ENCODE measurements at places on chromosomes 2 and 18.

- no peak for DNase-seq
- no peaks in the 10 kb centered on the region for H3K27me3 ChIP-seq
- H3K36me3 ChIP-seq: no peaks in the 10 kb centered on the region
Measured at GRCh38 chr2:32417659-32418058, 60.8 kb downstream of the BIRC6 start.

DNA sequence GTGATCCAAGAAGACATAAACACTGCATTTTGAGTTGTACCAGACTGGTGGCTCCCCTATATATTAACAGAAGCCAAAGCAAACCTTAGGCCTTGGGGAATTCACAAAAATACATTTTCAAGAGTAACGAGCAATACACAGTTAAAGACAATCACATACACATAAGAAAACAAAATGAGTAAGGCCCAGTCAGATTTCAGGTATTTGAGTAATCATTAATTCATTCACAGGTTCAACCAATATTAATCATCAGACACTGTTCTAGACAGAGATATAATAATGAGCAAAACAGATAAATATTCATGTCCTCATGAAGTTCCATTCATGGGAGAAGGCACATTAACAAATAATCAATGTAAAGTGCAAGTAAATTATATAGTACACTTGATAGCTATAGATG, 9.6 kb downstream of the STPG4 start:
- no peak overlapping the region for H3K27ac ChIP-seq
- no peaks in the 10 kb centered on the region for H3K27me3 ChIP-seq
- DNase-seq: no peak
- no peaks in the 10 kb centered on the region for H3K4me1 ChIP-seq
- peaks cover 16% of the 10 kb centered on the region for H3K36me3 ChIP-seq
- no peak overlapping the region for H3K4me3 ChIP-seq

DNA sequence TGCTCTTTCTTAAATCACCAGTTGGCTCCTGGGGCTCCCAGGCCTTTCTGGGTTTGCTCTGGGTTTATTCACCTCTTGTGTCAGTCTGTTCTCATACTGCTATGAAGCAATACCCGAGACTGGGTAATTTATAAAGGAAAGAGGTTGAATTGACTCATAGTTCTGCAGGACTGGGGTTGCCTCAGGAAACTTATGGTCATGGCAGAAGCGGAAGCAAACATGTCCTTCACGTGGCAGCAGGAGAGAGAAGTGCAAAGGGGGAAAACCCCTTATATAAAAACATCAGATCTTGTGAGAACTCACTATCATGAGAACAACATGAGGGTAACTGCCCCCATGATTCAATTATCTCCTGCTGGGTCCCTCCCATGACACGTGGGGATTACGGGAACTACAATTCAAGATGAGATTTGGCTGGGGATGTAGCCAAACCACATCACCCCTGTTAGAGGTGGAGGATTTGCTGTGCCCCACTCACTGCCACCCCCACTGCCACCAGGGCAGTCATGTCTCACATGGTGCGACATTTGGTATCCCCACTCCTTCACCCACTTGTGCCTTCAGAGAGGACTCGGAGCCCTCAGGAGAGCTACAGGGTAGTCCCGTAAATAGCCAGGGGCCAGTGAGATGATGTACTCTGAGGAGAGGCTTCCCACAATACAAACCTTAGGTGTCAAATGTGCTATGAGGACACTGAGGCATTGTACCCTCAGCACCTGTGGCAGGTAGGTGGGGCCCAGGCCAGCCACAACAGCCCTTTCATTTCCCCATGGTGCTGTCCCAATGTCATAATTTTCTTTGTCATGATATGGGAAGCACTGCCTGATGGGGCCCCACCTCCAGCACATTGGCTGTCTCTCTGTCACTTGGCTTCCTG, 35.7 kb downstream of the CDC42EP3 start:
- H3K36me3 ChIP-seq: no peaks in the 10 kb centered on the region
- H3K4me3 ChIP-seq: no peak overlapping the region
- no peak for DNase-seq
- peaks cover 31% of the 10 kb centered on the region for H3K4me1 ChIP-seq
- H3K27ac ChIP-seq: no peak overlapping the region
- H3K27me3 ChIP-seq: no peaks in the 10 kb centered on the region

DNA sequence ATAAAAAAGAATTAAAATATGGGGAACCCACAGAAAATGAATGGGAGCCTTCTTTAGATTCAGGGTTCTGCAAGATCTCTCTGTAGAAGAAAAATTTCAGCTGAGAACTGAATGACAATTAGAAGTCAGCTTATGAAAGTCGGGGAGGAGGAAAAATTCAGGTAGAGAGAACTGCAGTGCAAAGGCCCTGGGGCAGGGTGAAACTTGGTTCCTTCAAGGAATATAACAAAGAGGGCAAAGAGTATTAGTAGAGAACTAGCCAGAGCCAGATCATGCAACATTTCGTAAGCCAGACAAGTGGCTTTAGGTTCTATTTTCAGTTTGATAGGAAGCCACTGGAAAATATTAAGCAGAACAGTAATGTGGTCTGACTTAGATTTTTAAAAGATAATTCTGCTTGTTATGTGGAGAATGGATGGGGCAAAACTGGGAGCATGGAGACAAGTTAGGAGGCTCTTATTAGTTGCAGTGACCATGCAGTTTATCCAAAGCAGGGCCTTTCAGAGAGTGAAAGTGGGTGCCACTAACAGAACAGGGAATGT, 27.9 kb downstream of the RAB27B start:
- no peaks in the 10 kb centered on the region for H3K36me3 ChIP-seq
- H3K27ac ChIP-seq: no peak overlapping the region
- DNase-seq: no peak
- H3K4me3 ChIP-seq: no peak overlapping the region
- no peaks in the 10 kb centered on the region for H3K4me1 ChIP-seq

DNA sequence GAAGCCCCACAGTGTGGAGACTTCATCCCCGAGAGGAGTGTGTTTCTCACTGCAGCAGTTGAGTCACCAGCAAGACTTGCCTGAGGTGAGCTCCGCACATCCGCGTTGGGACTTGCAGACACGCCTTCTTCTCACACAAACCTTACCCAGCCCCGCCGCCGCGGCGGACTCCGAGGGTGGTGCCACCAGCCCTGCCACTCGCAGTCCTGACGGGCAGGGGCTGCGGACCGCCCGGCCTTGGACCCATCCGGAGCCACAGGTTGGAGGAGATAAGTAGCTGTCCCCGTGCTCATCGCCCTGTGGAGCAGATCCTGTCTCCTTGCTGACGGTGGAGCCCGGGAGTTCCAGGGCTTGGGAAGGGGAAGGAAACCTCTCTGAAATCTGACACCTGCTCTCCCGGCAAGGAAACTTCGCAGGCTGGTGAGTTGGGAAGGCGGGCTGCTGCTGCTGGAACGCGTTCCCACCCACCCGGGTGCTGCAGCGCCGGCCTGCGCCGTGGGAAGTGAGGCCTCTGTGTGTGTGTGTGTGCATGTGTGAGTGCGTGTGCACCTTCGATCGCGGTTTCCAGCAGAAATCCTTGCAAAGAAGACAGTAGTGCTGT, at the start of gene RAB27B:
TSS of gene RAB27B (plus strand) at position 197 of the 601 bp plus-strand sequence. CDS start 49,109 bp downstream, outside the sequence.
- H3K27me3 ChIP-seq: no peaks in the 10 kb centered on the region
- H3K4me3 ChIP-seq: peak within 1 kb of the TSS; percentile 58
- H3K27ac ChIP-seq: no peak within 1 kb of the TSS
- H3K4me1 ChIP-seq: peaks cover 8% of the 10 kb centered on the region

DNA sequence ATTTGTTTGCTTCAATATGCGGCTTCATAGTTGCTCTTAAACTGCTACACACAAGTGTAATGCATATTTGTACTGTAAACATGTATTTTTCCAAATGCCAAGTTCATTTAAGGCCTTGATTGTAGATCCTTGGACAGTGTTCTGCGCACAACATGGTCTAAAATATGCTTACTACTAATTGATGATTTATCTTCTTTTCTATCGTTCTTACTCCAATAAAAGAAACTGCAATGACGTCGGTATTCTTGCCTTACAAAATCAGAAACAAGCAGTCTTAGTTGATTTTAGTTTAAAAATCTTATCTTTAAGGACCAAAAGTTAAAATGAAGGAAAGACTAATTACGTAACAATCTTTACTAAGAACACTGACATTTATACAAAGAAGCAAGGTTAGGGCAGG, 224.3 kb upstream of the SMAD7 start:
- H3K4me1 ChIP-seq: peaks cover 29% of the 10 kb centered on the region
- no peak overlapping the region for H3K27ac ChIP-seq
- no peak for DNase-seq

DNA sequence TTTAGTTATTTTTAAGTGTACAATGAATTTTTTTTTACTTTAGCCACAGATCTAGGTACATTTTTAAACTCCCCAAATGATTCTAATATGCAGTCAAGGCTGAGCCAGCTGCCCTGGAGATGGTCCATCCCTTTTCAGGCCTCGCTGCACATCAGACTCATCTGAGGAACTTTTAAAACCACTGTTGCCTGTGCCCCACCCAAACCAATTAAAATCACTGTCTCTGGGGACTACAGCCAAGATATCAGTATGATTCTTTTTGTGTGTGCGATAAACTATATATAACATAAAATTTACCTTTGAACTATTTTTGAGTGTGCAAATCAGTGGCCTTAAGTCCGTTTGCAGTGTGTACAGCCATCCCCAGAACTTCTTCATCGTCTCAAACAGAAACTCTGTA, 9.1 kb upstream of the MALT1 start:
- no peak for DNase-seq
- H3K36me3 ChIP-seq: no peaks in the 10 kb centered on the region
- H3K4me3 ChIP-seq: no peak overlapping the region
- no peak overlapping the region for H3K27ac ChIP-seq
- no peaks in the 10 kb centered on the region for H3K4me1 ChIP-seq

- H3K4me1 ChIP-seq: peaks cover 3% of the 10 kb centered on the region
- peak overlapping the region; percentile 63 for H3K4me3 ChIP-seq
- H3K27me3 ChIP-seq: peaks cover 7% of the 10 kb centered on the region
Measured at GRCh38 chr2:233853353-233853752, 982 bp downstream of the HJURP start.

- H3K27me3 ChIP-seq: no peaks in the 10 kb centered on the region
- no peaks in the 10 kb centered on the region for H3K4me1 ChIP-seq
- H3K36me3 ChIP-seq: no peaks in the 10 kb centered on the region
Measured at GRCh38 chr18:73060666-73061288, 193.0 kb upstream of the NETO1 start.

- no peak overlapping the region for H3K4me3 ChIP-seq
- H3K36me3 ChIP-seq: no peaks in the 10 kb centered on the region
- DNase-seq: no peak
- H3K27me3 ChIP-seq: no peaks in the 10 kb centered on the region
- no peak overlapping the region for H3K27ac ChIP-seq
Measured at GRCh38 chr2:101219246-101219645, 33.4 kb upstream of the CNOT11 start.

DNA sequence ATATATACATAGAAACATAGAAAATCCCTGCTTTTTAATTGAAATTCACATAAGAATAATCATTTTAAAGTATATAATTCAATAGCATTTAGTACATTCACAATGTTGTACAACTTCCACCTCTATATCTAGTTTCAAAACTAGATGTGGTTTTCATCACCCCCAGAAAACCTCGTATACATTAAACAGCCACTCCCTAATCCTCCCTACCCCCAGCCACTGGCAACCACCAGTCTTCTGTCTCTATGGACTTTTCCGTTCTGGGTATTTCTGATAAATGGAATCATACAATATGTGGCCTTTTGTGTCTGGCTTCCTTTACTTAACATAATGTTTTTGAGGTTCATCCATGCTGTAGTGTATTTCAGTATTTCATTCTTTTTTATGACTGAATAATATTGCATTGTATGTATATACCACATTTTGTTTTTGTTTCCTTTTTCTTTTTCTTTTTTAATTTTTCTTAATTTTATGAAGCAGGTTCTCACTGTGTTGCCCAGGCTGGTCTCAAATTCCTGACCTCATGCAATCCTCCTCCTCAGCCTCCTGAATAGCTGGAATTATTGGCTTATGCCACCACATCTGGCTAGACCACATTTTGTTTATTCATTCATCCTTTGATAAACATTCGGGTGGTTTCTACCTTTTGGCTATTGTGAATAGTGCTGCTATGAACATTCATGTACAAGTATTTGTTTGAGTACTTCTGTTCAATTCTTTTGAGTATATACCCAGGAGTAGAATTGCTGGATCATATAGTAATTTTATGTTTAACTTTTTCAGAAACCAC, 50.6 kb upstream of the RNF152 start:
- DNase-seq: no peak
- H3K4me1 ChIP-seq: peaks cover 3% of the 10 kb centered on the region
- no peak overlapping the region for H3K27ac ChIP-seq
- no peaks in the 10 kb centered on the region for H3K27me3 ChIP-seq
- H3K4me3 ChIP-seq: no peak overlapping the region
- no peaks in the 10 kb centered on the region for H3K36me3 ChIP-seq

DNA sequence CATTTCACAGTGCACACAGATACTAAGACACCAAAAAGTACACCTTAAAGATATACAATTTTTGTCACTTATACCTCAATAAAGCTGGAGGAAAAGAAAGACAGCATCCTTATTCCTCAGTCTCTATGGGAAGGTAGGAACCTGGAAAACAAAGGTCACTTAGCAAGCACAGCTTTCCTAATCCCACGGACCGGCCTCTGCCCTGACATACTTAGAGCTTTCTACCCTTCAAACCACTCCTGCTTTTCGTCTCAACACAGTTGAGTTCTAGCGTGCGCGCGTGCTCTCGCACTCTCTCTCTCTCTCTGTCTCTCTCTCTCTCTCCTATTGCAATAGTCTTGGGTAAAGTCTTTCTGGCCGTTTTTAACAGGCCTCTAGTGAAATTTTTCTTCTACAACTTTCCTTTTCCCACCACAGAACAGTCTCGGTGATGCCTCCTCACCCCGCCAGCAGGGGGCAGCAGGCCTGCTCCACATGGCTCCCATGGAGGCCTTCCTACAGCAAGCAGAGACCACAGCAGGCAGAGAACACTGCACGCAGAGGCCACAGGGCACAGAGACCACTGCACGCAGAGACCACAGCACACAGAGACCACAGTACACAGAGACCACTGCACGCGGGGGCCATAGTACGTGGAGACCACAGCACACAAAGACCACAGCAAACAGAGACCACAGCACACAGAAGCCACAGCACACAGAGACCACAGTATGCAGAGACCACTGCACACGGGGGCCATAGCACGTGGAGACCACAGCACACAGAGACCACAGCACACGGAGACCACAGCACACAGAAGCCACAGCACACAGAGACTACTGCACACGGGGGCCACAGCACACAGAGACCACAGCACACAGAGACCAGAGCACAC, 106.9 kb downstream of the FBXO15 start:
- no peaks in the 10 kb centered on the region for H3K36me3 ChIP-seq
- H3K4me1 ChIP-seq: no peaks in the 10 kb centered on the region
- no peaks in the 10 kb centered on the region for H3K27me3 ChIP-seq
- no peak overlapping the region for H3K4me3 ChIP-seq
- no peak for DNase-seq
- H3K27ac ChIP-seq: no peak overlapping the region

DNA sequence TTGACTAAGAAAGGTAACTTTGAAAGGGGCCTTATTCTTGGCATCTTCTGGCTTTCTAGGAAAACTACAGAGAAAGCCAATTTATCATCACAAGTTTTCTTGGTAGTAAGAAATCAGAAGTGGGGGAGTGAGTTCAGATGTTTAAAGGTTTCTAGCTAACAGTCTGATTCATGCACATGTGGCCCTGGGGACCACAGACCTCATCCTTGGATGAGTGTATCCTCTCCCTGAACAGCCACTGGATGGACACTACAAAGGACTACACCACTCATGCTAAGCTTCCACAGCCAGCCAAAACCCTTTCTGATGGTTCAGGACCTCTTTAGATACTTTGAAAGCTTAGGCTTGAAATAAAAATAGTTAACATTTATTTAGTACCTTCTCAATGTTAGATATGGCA, 218.3 kb upstream of the STK17B start:
- H3K4me1 ChIP-seq: peaks cover 10% of the 10 kb centered on the region
- no peaks in the 10 kb centered on the region for H3K36me3 ChIP-seq
- DNase-seq: no peak
- H3K27me3 ChIP-seq: no peaks in the 10 kb centered on the region
- H3K4me3 ChIP-seq: no peak overlapping the region

Data from heart right ventricle (tissue), 16 donors.